ENCODE measurements at places on chromosomes 11 and 22.

DNA sequence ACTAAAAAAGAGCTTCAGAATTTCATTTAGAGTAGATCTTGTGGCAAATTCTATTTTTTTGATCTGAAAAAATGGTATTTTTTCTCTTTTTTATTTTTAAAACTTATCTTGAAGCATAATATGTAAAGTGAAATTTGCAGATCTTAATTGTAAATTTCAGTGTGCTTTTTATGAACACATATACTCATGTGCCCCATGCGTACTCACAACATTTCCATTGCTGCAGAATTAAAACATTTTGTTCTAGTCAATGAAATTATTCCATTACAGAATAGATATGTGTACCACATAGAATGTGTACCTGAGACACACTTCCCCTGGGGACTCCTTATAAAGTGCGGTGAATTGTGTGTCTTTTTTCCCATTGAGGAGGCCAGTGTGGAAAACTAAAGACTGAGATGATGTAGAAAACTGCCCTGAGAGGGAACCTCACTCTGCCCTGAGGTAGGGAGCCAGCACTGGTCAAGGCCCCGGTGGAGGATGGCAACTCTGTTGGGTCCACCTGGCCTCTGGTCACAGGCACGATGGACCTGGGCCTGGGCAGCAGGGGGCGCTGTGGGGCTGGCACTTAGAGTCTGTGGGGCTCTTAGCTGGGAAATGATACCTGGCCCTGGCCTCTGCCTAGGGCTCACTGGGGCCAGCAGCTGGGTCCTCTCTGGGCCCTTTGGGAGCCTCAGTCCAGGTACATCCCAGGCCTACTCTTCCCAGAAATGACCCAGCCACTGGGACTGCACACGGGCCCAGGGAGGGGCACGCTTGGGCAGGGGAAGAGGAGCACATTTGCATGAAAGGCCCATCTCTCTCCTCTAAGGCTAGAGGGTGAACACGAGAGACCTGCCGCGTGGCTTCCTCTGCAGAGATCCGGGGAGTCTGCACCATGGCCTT, 77.9 kb upstream of the TOP3B start:
- DNase-seq: no peak

GRCh38 chr11:87173185-87174039, 135.7 kb downstream of the TMEM135 start:
- no peak for DNase-seq

- no peak for DNase-seq
Observed at GRCh38 chr11:30316237-30316636, 6.7 kb upstream of the ARL14EP start.

GRCh38 chr11:123536690-123537437, 106.8 kb downstream of the GRAMD1B start:
- no peak for DNase-seq

DNA sequence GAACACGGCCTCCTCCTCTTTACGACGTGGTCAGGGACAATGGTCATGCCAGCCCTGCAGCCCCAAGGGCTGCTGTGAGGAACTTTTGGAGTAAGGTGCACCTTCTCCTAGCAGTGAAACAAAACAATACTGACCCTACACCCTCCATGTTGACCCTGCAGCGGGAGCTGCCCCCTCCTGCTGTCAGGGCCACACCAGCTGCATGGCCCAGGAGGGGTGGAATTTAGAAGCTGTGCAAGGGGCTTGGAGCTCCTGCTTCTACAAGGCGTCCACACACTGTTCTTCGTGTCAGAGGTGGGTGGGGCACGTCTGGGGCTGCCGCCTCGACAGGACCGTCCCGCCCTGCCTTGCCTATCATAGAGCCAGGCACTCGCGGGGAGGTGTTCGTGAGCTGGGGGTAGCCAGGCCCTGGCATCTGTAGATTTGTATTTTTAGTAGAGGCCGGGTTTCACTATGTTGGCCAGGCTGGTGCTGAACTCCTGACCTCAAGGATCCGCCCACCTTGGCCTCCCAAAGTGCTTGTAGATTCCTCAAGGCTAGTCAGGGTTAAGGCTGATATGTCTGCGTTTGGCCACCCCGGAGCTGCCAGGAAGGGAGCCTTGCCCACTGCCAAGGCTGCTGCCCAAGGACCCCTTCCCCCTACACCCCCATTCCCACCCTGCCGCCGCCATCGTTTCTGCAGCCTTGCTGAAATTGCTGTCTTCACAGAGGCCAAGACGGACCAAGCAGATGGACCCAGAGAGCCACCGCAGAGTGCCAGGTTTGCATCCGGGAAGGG, 15.9 kb downstream of the INCENP start:
- no peak for DNase-seq

GRCh38 chr11:119594639-119595249, 134.3 kb downstream of the NECTIN1 start:
- DNase-seq: no peak

DNA sequence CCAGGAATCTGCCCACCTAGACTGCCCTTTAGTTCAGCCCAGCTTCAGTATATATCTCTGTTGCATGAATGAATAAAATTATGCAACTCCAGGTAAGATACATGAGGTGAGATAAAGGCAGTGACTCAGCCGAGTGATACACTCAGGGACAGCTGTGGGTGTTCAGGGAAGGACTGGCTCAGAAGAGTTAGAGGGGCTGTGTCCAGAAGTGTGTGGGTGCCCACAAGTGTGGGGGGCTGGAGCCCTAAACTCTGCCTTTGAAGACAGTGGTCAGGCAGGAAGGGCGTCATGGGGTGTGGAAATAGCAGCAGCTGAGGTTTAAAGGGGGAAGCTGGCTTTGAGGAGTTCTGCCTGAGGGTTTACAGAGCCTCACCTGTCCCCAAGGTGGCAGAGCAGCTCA, 8.3 kb downstream of the FTH1 start:
- DNase-seq: no peak

- no peak for DNase-seq
Observed at GRCh38 chr22:20738394-20739089, 35.4 kb upstream of the SERPIND1 start.

- no peak for DNase-seq
Observed at GRCh38 chr11:75170516-75171201, 19.8 kb downstream of the SLCO2B1 start.

DNA sequence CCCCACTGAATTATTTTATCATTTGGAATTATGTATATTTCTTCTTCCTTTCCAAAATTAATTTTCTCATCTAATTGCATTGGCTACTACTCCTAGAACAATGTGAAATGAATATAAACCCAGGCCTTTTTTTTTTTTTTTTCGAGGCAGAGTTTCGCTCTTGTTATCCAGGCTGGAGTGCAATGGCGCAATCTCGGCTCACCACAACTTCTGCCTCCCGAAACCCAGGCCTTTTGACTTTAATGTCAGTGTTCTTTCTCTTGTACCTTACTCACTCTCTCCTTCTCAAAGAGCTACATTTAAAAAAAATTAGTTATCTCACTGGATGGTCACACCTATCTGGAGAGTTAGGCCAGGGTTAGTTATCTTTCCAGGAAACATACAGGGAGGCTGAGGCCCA, 35.3 kb upstream of the LRRC32 start:
- DNase-seq: no peak

DNA sequence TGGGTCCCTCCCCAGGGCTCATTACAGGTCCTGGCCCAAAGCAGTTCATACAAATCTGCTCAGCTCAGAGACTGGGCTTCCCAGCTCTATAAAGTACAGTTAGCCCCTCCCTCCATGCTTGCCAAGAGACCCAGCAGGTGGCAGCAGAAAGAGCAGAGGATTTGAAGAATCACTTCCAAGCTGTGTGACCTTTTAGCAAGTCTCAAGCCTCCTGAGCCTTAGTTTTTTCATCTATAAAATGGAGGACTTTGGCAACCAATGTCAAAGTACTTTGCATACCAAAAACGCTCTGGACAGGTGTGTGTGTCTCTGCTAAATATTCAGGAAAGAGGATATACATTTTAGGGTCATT, 26.6 kb downstream of the RELT start:
- no peak for DNase-seq

DNA sequence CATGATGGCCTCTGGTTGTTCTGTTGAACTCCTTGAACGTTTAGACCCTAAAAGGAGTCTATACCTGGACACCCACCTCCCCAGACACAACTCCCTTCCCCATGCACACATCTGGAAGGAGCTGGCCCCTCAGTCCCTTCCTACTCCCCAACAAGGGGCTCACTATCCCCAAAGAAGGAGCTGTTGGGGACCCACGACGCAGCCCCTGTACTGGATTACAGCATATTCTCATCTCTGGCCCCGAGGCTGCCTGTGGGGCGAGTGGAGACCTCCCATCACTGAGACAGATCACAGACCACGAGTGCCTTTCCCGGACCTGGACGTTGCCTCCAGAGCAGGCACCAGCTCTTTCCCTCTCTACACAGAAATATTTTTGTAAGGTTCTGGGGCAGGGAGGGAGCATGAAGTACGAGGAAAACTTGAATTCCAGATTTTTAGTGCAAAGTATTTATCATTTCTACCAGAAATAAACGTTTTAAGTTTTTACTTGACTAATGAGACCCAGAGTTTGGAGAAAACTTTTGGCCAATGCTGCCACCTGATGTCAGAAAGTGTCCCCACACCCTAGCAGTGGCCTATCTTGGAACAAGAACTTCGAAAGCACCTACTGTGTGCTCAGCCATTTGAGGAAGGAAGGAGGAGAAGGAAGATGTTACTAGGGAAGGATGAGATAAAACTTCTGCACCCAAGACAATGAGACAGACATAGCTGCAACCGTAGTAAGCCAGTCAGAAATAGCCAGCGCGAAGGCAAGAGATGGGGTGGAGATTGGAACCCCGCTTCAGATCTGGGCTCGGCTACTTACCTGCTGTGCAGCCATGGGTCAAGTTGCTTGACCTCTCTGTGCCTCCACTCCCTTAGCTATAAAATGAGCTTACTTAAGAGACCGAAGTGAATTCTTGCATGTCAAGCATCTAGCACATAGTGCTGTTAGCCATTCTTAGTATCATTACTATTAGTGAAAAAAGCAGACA, 10.2 kb upstream of the POU2F3 start:
- DNase-seq: no peak

GRCh38 chr11:108025387-108026080, 16.8 kb downstream of the CUL5 start:
- no peak for DNase-seq

DNA sequence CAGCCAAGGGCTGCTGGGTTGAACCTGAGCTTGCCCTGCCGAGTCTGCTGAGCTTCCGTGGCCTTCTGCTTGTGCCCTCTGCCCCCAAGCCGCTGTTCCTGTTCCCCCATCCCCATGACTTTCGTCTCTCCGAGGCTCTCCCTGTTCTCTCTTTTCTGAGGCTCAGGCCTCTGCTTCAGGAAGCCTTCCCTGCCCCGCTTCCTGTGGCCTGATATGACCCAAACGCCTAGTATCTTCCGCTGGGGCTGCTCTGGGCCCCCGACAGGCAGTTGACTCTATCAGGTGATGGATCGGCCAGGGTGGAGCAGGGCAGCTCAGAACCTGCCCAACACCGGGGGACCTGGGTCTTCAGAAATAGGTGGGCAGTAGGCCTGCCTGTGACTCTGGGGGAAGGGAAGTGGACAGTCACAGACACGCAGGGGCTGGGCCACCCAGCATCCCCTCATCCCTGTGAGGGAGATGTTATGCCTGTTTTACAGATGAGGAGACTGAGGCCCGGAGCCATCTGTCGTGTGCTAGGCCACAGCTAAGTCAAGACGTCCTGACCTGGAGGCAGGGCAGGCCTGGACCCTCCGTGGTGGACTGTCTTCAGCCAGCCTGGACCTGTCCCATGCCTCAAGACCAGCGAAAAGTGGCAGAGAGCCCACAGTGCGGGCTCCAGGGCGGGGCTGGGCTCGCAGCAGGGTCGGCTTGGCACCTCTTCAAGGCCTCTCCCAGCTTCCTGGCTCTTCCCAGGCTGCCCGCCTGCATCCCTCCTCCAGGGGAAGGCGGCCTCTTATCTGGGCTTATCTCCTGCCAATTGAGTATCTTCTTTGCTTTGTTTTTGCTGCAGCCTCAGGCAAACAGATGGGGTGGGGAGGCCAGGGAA, 16.2 kb downstream of the BAD start:
- no peak for DNase-seq

GRCh38 chr22:24355574-24355973, 71.8 kb upstream of the ADORA2A start:
- DNase-seq: no peak

DNA sequence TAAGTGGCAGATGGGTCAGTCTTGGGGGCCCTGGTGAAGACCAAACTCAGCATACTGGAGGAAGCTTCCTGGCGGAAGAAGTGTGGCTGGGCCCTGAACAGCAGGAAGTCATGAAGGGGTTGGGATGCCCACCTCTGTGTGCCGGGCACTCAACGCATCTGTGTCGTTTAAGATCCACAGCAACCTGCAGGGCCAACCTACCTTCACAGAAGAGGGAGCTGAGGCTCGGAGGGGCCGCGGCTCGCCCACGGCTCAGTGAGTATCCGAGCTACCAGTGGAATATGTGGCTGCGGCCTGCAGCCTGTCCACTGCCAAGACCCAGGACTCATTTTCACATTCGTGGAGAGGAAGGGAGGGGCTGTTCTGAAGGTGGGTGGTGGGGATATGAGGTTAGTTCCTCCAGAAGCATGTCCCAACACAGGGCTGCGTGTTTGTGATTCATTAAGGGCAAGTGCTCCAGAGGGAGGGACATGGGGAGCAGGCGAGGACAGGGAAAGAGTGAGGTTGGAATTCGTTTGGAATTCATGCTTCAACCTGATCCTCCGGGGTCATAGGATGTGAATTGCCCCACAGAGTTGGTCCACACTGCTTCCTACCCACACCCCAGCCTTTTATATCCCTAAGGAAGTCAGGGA, 99.6 kb downstream of the MPPED1 start:
- no peak for DNase-seq

DNA sequence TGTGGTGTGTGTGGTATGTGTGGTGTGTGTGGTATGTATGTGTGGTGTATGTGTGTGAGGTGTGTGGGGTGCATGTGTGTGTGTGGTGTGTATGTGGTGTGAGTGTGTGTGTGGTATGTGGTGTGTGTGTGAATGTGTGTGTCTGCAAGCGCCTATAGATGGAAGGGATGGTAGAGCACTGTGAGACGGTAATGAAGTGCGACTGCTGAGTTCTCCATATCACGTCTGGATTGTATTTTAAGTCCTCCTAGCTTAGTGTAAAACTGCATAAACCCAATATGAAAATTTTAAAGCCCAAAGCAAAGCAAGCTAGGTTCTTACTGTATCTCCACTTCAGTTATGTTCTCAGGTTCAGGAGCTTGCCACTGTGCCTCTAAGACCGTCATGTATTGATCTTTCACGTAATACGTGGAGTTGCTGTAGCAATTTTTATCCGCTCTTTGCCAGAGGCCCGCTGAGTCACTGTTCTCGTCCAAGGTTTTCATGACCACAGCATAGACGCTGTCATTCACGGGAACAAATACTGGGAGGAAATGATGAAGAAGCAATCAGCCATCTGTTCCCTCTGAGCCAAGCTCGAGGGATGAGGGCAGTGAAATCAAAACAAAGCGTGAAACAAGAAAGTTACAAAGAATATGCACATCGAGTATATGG, 5.5 kb downstream of the PLET1 start:
- no peak for DNase-seq

GRCh38 chr22:43543522-43544288, 131.9 kb downstream of the MPPED1 start:
- DNase-seq: no peak

DNA sequence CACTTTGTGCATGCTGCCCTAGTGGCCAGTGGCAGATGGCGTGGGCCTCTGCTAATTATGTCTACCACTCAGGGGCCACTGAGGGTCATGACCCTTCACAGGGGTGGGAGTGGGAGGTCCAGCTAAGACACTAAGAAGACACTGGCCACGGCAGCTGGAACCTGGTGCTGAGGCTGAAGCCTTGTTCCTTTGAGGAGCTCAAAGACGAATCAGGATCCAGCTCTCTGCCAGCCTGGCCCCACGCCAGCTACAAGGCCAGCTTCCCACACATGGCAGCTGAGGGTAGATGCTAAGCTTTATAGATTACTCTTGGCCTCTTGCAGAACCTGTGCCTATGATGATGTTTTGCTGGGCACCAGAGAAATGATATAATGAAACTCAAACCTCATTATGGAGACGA, 226.3 kb downstream of the DSCAML1 start:
- no peak for DNase-seq

GRCh38 chr11:124738713-124739478, 846 bp upstream of the NRGN start:
- DNase-seq: no peak

Data from stimulated activated CD8-positive, alpha-beta memory T cell treated with anti-CD3 and anti-CD28 coated beads, Interleukin-4, amount 100 ng/mL, for 1 hour (primary cell).